ENCODE measurements at places on chromosomes 6 and 20.
A peak's percentile ranks its signal among the peaks of the same experiment; 100 is the strongest.

GRCh38 chr20:18621004-18621403, 33.1 kb downstream of the DTD1 start:
- no peak for DNase-seq

DNA sequence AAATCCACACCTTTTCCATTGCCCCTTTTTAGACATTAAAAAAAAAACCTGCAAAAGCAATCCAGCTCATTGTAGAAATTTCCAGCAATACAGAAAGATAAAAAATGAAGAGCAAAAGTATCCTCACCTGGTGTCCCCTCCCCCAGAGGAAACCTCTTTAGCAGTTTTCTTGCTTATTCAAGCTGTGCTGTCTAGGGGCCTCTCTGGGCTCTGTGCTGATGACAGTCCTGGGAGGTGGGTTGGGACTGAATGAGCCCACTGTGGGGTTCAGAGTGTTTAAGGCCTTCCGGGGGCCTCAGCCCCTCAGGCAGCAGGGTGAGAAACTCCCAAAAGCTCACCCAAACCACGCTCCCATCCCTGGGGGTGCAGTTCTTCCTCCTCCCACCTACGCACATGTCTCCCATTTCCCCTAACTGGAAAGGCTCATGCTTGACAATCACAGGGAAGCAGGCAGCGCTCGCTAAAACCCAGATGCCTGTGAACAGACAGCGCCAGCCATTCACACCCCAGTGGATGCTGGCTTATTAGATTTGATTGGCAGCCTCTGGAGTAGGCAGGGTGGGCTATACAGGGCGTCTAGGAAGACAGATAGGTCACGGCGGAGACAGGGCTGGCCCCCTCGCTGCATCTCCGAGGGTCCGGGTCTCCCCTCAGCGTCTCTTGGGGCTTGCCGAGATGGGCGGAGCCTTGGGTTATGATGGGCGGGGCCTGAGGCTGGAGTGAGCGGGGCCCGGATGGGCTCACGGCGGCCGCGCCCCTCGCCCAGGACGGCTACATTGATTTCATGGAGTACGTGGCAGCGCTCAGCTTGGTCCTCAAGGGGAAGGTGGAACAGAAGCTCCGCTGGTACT, 4.6 kb downstream of the GUCA1A start:
- no peak for DNase-seq

- DNase-seq: no peak
These were observed 69.1 kb downstream of the GRIK2 start for GRCh38 chr6:101462576-101462975.

GRCh38 chr6:167547751-167548150, 222.9 kb downstream of the TTLL2 start:
- DNase-seq: no peak

GRCh38 chr20:64047968-64048401, 1.5 kb downstream of the SOX18 start:
- DNase-seq: no peak

DNA sequence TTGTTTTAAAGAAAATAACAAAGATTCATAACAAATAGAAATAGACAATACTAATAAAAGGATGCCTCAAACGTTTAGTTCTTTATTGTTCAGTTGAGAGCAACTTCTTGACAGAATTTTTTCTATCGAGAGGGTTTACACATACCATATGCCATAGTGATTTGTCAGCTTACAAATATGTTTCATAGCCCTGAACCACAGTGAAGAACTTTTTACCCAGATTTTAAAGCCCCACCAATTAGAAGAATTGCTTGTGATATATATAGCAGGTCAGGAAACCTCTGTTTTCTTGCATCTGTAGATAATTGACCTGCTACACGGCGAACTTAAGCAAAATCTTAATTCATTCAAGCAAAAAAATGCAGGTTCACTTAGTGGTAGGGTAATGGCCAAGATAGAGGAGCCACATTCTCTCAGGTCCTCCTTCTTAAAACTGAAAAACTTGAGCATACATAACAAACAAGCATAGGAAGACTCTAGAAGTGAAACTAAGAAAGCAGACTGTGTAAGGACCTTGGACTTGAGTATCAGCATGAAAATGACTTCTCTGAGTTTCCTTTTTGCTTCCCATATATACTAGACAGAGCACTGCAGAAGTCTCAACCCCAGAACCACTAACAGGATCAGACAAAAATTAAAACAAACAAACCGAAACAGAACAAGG, 39.5 kb downstream of the CRISP1 start:
- DNase-seq: no peak

DNA sequence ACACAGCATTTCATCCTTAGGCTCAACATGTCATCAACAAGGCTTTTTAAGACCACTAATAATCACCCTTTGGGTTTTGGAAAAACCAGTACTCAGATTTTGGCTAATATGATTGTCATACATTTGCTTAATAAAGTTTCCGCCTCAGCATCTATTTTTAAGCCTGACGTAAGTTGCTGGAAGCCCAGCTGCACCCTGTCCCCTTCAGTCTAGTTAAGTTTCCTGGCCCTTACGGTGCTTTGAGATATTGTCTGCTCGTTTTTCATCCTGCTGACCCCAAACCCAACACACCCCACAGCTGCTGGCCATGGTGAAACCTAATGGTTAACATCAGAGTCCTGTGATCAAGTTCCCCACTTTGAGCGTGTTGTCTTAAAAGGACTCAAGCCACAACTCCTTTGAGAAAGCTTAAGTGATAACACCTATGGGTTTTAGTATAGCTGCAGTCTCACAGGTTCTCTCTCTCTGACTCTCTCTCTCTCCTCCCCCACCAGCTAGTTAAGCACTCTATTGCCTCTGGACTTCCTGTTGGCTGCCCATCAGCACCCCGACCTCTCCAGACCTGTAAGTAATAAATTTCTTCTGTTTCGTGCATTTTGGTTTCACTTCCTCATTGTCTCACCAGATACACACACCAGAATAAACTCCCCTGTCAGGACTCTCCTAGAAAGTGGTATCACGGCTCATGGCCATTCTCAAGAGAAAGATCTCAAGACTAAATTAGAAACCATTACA, 802.0 kb downstream of the C6orf118 start:
- no peak for DNase-seq

GRCh38 chr6:11785415-11785773, 6.8 kb upstream of the ADTRP start:
- no peak for DNase-seq

DNA sequence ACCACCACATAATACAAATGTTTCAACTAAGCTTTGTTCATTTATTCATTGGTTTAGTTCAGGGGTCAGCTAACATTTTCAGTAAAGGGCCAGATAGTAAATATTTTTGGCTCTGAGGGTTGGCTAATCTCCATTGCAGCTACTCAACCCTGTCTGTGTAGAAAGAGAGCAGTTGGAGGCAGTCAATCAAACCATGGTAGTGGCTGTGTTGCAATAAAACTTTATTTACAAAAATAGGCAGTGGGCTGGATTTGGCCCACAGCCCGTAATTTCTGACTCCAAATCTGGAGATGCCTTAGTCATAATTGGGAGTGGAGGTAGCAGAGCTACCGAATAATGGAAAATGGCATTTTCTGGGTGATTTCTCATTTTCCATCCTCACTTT, 242.5 kb upstream of the ZFP64 start:
- DNase-seq: no peak

- no peak for DNase-seq
These were observed 3.4 kb downstream of the HLA-DRA start for GRCh38 chr6:32442977-32443552.

DNA sequence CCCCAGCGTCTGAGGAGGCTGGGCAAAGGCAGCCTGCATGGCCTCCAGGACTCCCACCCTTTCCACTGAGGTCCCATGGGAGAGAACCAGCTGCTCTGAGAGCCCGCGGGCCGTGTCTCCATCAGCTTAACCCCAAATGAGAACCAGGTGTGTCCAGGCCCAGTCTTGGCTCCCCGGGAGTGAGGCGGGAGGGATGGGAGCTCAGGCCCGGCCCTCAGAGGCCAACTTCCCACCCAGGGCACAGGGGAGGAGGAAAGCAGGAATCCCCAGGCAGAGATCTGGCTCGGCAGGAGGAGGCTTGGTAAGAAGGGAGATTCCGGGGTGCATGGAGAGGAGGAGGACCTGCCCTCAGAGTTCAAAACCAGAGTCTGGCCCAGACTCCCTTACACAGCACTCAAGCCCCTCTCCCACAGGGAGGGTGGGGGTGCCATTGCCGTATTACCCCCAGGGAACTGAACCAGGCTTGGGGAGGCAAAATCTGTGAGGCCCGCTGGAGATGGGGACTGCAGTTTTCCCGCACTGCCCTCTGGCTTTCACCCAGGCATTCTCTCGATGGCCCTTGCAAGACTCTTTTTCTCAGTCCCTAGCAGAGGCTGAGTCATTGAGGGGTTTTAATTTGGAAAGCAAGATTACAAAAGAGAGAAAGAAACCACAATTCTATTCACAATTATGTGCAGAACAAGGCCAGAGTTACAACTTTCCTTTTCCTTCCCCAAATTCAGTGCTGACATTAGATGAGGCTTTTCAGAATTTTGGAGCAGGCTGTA, 17.1 kb downstream of the FOXF2 start:
- no peak for DNase-seq

GRCh38 chr6:161204866-161205557, 68.8 kb downstream of the AGPAT4 start:
- DNase-seq: no peak

- DNase-seq: no peak
These were observed 21.1 kb downstream of the SPTLC3 start for GRCh38 chr20:13029687-13030375.

DNA sequence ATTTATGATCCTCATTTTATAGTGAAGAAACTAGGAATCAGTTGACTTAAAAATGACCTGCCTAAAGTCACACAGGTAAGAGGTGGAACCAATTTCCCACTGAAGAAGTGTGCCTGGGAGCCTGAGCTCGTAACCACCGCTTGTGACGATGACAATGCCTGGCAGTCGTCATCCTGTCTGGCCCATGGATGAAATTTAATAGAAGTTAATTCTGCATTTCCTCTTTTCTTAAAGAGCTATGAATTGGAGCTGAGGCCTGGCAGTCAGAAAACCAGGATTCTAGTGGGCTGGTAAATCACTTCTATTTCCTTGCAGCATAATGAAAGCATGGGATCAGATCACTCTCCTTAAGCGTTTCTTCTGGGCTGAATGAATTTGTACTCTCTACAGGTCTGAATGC, 200.0 kb upstream of the SGK1 start:
- no peak for DNase-seq

DNA sequence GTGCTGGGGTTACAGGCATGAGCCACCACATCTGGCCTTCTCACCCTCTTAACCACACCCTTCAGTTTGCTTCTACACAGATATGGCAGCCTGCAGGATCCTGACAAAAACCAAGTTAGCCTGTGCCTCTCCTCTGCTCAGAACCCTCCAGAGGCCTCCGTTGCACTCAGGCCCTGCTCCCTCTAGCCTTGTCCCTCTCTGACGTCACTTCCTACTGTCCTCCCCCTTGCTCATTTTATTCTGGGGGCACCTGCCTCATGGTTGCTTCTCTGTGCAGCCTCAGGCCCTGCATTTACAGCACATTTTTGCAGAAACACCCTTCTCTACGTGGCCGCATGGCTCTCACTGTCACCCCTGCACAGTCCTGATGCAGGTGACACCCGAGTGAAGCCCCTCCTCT, 105.6 kb downstream of the CDC5L start:
- DNase-seq: no peak

- DNase-seq: peak; percentile 48
These were observed 2.2 kb upstream of the TAP2 start for GRCh38 chr6:32840604-32841246.

- no peak for DNase-seq
These were observed 10.1 kb upstream of the PRL start for GRCh38 chr6:22306741-22307466.

DNA sequence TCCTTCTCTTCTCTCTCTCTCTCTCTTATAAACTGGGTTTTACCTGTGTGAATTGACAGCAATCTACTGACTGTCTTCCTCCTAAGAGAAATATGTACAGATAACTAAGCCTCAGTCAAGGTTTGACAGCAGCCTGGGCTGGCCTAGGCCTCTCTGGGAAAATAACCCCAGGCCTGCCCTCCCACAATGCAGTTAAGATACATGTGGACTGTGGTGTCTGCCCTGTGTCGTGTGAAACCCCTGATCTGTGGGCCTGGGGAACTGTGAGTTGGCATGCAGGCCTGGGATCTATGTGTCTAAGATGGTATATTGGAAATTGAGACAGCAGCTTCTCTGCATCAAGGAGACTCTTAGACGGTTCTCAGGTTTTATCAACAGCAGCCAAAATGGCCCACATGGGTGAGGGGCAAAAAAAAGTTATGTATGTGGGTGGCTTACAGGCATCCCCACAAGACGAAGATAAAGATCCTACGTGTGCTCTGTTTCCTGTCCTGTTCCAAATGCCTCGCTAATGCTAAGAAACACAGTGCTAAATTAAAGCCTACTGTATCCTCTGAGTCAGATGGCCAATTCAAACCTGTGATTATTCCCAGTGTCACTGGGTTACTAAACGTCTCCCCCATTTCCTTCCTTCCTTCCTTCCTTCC, 19.0 kb downstream of the LRFN2 start:
- no peak for DNase-seq

- DNase-seq: no peak
These were observed 25.7 kb downstream of the MUC22 start for GRCh38 chr6:31035862-31036497.

- DNase-seq: no peak
These were observed 84.1 kb upstream of the GJE1 start for GRCh38 chr6:142048593-142048980.

- DNase-seq: no peak
These were observed 18.8 kb upstream of the MAS1L start for GRCh38 chr6:29506446-29507067.

- DNase-seq: no peak
These were observed 120.2 kb downstream of the QRSL1 start for GRCh38 chr6:106749609-106750008.

DNA sequence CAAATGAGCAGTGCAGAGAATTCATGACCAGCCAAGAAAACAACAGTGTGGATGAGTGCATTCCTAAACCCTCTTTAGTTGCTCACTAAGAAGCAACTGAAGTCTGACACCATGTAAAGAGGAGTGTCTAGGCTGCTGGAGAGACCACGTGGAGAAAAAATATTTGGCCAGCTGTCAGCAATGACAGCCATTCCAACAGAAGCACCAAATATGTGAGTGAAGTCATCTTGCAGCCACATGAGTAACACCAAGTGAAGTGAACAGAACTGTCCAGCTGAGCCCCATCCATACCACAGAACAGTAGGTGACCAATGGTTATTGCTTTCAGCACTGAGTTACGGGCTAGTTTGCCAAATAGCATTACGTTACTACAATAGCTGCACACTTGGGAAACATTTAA, 89.4 kb downstream of the TBXT start:
- DNase-seq: no peak

GRCh38 chr20:48065833-48066232, 280.6 kb upstream of the SULF2 start:
- DNase-seq: no peak

DNA sequence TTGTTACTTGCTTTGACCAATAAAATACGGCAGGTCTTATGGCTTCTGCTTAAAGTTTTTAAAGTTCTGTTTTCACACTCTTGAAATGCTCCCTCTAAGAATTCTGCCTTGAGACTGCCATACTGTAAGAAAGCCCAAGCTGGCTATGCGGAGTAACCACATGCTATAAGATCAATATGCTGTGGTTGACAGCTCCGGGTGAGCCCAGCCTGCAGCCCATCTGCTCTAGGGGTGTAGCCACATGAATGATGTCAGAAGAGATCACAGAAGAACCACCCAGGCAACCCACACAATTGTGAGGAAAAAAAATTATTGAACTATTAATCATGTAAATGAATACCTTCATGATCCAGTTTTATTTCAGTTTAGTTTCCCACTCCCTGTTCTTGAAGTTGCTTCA, 26.1 kb upstream of the SH3BGRL2 start:
- DNase-seq: no peak
